PC-3 (cell line): ENCODE measurements at places on chromosomes 7 and 10. TPM values are rescaled to one million over a fixed set of nuclear protein-coding genes. Genes with fewer than 3 reads are reported as not detected.

The PNLIPRP3 gene
- not detected in 2 replicates for total RNA-seq

The CDC14C gene
- not detected in 2 replicates for total RNA-seq

The EPO gene
- not detected in 2 replicates for total RNA-seq

The SUN1 gene
- total RNA-seq: 92.5 and 100 TPM in 2 replicates

- no peak overlapping the region for H3K4me3 ChIP-seq
- peak; percentile 16 for DNase-seq
- no peaks in the 10 kb centered on the region for H3K36me3 ChIP-seq
- peaks cover 51% of the 10 kb centered on the region for H3K27me3 ChIP-seq
Measured at GRCh38 chr7:143048827-143049226, 3.3 kb upstream of the OR6V1 start.

DNA sequence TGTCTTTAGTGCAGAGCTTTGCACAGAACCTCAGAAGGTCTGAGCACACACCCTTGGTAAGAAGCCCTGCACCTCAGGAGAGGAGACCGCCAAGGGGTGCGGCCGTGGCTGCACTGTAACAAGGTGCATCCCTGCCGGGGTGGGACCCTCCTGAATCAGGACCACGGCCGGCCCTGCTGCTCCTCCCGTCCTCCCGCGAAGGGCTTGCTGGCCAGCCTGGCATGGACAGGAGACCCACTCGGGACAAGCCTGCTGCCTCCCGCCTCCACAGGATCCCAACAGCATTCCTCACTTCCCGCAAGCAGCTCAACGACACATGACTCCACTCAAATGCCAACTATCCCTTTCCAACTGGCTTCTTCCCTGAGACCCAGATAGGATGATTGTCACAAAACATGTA, 12.8 kb downstream of the WDR86 start:
- no peak overlapping the region for H3K27ac ChIP-seq
- DNase-seq: no peak
- H3K4me3 ChIP-seq: no peak overlapping the region
- H3K27me3 ChIP-seq: no peaks in the 10 kb centered on the region

GRCh38 chr7:27254625-27255024, 12.0 kb downstream of the EVX1 start:
- no peaks in the 10 kb centered on the region for H3K27me3 ChIP-seq
- no peak overlapping the region for H3K4me3 ChIP-seq

- peaks cover 21% of the 10 kb centered on the region for H3K4me1 ChIP-seq
- peak overlapping the region; percentile 87 for H3K27ac ChIP-seq
- no peaks in the 10 kb centered on the region for H3K27me3 ChIP-seq
- peak; percentile 56 for DNase-seq
- H3K36me3 ChIP-seq: peaks cover 24% of the 10 kb centered on the region
Measured at GRCh38 chr10:68074031-68074774, 880 bp downstream of the HERC4 start.
